COLO829 (cell line): ENCODE measurements at places on chromosomes 1 and 21.
A peak's percentile ranks its signal among the peaks of the same experiment; 100 is the strongest.

GRCh38 chr1:38305666-38306065 is 259.1 kb upstream of the POU3F1 start:
- no peak for DNase-seq

- DNase-seq: no peak
Measured at GRCh38 chr1:8604041-8604945, 213.1 kb downstream of the RERE start.

GRCh38 chr1:204409836-204410687 is 1.6 kb downstream of the PPP1R15B start:
- DNase-seq: no peak

- no peak for DNase-seq
Measured at GRCh38 chr1:29454616-29455380, 218.5 kb downstream of the PTPRU start.

- DNase-seq: no peak
Measured at GRCh38 chr1:102071451-102071850, 74.7 kb upstream of the OLFM3 start.

GRCh38 chr1:162663589-162664106 is 31.4 kb downstream of the DDR2 start:
- no peak for DNase-seq

GRCh38 chr1:116911188-116911553 is 1.5 kb downstream of the PTGFRN start:
- no peak for DNase-seq

GRCh38 chr21:46000182-46000730 is 18.7 kb downstream of the COL6A1 start:
- no peak for DNase-seq

DNA sequence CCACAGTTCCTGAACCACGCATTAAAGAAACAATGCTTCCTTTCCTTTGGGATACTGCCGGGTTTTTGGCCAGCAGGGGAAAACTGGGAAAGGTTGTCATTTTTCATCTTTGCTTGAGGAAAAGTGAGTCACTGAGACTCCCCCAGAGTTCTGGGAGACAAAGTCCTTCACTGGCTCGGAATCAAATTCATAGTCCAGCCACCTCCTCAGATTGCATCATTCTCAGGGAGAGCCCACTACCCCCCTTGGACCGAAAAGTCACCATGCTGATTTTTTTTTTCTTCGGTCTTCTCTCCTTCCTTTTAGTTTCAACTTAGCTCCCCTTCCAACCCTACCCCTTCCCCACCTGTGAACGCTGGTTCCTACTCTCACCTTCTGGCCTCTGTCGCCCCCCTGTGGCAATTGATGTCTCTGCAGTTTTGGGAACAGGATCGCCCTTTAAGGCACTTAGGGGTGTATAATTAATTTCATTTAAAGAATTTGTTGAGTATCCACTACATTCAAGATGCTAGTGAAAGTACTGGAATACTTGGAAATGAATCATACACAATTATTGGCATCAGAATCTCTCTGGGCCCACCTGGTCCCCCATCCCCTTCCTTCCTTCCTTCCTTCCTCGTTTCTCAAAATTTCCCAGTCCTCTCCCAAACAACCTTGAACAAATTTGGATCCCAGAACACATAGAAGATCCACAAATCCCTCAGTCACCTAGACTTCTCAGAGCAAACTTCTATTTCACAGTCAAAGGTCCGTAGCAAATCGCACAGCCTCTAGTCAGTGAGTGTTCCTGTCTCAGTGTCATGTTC is 6.9 kb downstream of the ACKR1 start:
- peak; percentile 45 for DNase-seq

GRCh38 chr1:212291505-212292134 is 6.4 kb downstream of the PPP2R5A start:
- DNase-seq: peak; percentile 60

DNA sequence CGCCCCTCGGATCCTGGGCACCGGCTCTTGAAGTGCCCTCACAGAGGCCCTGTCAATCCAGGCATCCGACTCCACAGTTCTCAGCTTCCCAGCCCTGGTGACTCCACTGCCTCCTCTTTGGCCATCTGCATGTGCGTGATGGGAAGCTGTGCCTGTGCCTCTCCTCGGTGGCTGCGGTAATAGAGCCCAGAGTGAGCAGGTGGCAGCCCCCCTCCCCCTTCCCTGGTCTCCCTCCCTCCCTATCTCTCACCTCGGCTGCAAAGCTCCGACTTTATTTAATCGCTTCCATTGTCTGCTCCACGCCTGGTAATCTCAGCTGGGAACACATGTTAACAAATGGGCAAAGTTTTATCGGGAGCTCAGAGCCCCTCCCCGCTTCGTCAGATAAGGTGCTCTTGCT is 91.9 kb downstream of the IGSF21 start:
- no peak for DNase-seq

GRCh38 chr1:182264185-182264584 is 127.4 kb downstream of the GLUL start:
- DNase-seq: no peak

DNA sequence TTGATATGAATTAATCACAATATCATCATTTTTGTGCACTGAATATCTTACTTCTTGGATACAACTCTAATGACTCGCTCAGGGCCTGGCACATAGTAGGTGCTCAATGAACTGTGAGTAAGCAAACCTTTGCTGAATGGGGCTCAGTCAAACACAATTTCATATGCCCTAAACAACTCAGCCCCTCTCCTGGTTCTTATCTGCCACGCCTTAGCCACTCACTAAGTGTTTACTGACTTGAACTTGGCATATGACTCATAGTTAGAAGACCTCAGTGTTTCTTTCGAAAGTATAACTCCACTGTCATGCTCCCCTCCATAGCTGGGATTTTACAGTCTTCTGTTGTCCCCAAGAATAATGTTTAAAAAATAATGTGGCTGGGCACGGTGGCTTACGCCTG is 4.8 kb upstream of the IFNLR1 start:
- peak; percentile 61 for DNase-seq

DNA sequence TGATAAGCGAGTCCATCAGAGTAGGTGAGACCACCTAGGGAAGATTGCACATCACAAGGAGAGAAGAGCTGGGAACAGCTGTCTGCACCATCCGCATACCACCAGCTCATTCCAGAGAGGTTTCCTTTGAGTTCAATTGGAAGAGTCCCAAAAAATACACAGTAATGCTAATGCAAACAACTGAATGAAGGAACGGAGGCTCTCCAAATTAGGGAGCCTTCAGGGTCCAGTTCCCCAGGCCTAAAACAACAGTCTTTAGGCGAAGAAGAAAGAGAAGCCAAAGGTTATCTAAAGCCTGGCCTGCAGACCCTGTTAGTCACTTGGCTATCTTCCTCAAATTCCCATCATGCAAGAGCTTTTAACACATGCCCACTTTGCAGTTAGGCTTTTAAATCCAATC is 246.4 kb downstream of the PBX1 start:
- no peak for DNase-seq

DNA sequence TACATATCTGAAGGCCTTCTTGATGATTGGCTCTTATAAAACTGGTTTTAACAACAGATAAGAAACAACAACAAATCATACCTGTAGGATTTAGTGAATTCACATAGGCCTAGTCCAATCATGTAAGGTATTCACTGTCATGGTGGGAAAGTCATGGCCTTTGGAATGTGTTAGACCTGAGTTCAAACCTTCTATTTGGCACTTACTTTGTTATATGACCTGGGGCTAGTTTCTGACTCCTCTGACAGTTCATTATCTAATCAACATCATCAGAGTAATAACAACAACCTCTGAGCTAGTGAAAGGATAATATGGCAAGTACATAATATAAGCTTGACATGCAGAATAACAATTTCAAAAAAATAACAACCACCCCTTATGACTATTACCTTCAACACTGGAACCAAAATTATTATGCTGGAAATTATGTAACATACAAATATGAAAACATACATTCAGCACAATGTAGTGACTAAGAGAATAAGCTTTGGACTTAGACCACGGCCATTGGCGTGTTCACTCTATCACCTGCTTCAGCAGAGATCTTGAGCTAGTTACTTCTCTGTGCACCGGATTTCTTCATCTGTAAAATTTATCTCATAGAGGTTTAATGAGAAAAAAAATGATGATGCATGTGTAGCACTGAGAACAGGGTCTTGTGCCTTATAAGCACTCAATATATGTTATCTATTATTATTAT is 597.6 kb downstream of the LMO4 start:
- DNase-seq: no peak

DNA sequence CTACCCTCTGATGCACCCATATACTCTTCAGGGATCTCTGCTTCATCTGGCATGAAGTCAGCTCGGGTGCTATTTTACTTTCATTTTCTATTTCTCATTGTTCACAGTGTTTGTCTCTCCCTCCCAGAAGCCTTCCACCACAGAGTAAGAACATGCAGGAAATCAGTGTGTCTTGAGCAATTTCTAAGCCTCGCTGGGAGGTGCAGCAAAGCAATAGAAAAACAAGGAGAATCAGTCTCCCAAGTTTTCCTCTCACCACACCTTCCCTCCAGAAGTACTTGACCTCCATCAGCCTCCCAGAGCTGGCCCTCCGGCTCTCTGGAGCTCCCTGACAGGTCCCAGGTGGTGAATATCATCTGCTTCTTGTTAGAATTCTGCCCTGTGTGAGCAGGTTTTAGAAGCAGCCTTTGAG is 594.7 kb upstream of the CAMK1G start:
- DNase-seq: peak; percentile 28

DNA sequence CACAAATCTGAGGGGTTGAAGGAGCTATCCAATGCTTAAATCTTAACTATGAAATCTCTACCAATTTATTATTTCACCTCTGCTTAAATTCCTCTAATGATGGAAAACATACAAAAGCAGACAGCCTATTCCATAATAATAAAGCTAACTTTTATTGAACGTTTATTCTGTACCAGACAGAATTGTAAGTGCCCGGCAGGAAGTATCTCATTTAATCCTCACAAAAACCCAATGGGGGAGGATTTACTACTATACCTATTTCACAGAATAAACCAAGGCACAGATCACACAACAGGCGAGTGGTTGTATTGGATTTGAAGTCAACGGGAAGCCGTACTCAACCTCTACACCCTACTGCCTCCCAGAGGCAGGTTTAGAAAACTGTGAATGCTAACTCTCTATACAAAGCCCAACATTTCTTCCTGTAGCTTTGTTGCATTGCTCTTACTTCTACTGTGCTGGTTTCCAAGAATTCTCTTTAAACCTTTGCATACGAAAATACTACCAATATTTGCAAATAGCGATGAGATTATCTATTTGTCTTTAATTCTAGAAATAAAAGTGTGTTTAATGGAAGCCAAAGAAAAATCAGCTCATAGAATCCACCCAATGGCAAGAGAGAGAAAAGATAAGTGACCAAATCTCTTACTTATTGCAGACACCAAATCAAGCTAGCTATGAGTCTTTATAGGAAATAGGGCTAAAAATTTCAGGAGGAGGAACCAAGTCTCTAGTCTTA is 33.5 kb upstream of the C1orf53 start:
- DNase-seq: peak; percentile 82

GRCh38 chr1:161261261-161262235 is 3.0 kb downstream of the PCP4L1 start:
- no peak for DNase-seq

DNA sequence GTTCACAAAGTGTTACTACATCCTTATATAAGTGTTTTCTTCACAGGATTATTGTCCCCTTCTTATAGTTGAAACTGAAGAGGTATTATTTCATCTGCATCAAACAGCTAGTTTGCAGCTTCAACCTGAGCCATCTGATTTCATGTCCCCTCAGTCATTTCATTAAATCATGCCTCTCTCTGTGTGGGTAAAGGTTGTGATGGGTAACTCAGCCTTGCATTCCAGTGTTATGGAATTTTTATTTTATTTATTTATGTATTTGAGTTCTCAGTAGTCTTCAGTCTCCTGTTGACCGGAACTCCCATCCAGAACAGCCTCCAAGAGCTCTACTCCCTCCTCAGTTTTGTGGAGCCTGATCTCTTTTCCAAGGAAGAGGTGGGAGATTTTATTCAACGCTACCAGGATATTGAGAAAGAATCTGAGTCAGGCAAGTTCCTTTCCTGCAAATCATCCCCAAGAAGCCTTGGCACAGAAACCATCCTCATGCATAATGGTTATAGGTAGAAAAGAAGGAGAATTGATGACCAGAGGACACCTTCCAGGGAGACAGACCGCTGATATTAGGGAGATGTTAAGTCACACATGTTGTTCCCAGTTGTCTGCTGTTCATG is 21.8 kb downstream of the CHD1L start:
- no peak for DNase-seq

DNA sequence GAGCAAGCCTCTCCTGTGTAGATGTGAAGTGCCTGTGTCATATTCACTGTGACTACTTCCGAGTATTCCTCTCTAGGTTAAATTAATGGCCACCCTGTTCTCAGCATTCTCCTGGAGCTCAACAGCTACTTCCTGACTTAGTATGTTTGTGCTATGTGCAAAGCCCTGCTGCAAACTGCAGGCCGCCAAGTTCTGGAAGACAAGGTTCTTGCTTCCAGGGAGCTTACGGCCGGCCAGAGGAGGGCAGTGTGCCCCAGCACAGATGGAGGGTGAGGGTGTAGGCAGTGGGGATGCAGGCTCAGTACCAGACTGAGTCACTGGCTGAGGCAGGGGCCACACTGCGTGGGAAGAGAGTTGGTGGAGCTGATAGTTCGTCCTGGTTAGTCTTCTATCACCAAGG is 43.2 kb downstream of the ELK4 start:
- DNase-seq: no peak

DNA sequence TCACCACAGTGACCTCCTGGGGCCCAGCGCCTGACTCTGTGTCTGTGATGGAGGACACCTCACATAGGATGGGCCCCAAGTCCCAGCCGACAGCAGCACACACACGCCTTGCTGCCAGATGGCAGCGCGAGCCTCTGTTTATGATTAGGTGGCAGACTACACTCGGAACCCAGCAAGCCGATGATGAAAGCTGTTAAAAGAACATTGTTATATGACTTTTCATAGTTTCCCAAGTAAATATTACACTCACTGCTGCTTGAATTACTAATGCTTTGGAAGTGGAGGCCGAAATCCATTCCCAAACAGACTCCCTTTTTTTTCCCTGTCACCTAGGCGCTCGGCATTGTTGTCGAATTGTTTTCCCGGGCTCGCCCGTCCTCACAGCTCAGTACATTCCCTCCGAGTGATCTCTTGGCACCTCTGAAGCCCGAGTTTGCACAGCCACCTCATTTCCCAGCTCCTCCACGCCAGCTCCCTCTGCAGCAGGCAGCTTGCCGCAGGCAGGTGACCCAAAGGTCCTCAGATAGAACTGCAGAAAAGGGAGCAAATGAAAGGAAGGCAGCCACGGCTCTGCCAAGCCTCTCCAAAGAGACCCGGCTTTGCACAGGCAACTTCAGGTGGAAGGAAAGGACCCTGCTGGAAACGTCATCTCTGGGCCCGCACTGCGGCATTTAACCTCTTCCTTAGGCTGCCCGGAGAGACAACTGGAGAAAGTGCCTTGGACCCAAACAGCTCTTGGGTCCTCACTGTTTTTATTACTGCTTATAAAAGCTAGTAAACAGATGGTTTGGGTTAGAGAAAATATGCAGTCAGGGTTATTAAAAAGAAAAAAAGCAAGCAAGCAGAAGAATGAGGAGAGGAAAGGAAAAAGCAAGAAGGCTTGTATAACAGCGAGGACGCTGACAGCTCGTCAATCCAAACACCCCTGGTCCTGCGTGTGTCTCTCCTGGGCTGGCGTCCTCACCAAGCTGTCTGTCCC is 72.2 kb upstream of the SLC25A33 start:
- no peak for DNase-seq
